ENCODE measurements at places on chromosomes 13 and 19.

DNA sequence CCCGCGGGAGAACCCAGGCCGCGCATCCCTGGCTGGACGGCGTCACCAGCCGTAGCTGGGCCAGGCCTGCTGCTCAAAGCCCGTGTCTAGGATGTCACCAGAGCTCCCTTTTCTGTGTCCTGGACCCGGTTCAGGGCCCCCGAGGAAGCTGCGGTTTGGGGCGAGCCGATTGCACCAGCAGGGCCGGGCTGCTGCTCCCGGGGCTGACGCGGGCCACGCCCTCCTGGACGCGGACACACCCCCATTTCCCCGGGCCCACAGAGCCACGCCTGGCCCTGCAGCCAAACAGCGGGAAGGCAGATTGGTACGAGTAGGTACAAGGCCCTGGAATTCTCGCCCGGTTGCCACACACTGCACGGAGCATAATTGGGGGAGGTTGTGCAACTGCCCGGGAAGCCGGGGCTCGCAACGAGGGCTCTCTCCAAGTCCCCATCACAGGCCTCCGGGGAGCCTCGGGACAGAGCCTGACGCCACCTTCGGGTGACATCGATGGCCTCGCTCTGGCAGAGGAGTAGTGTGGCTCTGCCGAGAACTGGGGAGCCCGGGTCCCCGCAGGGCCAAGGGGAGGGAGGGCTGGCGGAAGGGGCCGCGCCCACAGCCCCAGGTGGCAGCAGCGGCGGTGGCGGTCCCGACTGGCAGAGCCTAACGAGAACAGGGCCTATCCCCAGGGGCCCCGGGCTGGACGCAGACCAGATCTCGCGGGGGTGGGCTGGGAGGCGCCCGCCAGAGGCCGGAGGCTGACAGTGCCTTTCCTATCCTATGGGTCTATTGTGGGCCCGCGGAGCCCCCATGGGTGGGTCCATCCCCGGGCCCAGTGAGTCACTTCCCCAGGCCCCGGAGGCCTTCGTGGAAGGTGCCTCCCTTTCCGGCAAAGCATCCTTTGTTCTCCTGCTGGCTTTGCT is 23.5 kb downstream of the KCTD15 start:
- DNase-seq: peak; percentile 93

GRCh38 chr19:31319465-31319864 is 29.8 kb downstream of the TSHZ3 start:
- DNase-seq: peak; percentile 15

DNA sequence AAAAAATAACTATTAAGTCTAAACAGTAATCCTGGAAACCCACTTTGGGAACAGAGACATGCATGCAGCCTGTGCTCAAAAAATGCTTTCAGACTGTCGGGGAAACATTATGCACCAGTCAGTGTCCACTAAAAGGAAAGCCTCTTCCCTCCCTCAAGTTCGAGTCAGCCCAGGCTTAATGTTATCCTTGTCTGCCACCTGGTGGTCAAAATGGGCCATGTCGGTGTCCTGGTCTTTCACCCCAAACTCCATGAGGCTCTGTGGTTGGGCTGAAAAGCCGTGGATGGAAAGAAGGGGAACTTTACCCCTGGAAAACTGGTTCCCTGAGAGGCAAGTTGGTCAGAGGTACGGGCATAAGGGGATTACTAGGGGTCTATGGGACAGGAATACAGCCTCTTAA is 88.4 kb upstream of the ZNF492 start:
- peak; percentile 38 for DNase-seq

DNA sequence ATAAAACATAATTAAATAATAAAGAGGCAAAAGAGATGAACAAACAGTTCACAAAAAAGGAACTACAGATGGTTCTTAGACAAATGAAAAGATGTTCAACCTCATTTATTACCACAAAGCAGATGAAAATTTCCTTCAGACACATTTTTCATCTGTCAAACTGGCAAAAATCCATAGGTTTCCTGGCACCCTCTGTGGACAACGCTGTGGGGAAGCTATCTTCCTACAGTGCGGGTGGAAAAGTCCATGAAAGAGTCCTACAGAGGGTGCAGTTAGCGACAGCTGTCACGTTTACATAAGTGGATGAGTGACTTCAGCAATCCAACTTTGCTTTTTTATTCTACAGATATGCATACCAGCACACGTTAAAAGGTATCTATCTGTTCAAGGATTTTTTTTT is 30.3 kb upstream of the PDCD5 start:
- no peak for DNase-seq

DNA sequence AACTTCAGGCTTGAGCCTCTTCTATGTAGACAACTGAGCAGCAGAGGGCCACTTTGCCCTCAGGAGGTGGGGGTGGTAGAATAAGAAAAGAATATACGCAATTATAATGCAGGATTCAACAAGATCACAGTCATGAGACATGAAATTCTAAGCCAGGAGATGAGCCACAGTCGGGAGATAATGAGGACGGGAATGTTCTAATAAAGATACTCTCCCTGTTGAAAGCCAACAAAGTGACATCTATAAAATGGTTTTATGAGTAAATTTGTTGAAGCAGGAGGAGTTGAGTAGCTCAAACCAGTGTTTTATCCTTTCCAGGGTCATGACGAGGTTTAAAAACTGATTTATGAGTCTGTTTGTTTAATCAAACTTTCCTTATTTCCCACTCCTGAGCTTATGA is 152.0 kb upstream of the SERP2 start:
- no peak for DNase-seq

- DNase-seq: no peak
Observed at GRCh38 chr19:38597075-38597474, 20.7 kb downstream of the MAP4K1 start.

- DNase-seq: no peak
Observed at GRCh38 chr13:29954082-29955028, 103.9 kb upstream of the UBL3 start.
